ENCODE measurements at places on chromosomes 2 and 18.

- no peak for DNase-seq
Measured at GRCh38 chr18:34913837-34914661, 127.2 kb upstream of the MAPRE2 start.

DNA sequence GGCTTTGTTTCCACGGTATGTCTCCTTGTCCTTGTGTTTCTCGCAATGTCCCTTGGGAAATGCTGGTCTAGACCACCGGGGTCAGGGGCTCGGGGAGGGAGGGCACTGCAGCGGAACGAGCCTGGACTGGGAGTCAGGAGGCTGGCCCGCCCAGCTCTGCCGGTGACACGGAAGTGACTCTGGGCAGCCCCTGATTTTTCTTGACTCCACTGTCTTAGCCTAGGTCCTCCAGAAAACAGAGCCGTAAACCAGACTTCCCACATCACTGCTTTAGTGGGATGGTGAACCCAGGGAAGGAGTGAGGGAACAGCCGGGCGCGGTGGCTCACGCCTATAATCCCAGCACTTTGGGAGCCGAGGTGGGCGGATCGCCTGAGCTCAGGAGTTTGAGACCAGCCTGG is 144.2 kb downstream of the ASB1 start:
- DNase-seq: no peak

DNA sequence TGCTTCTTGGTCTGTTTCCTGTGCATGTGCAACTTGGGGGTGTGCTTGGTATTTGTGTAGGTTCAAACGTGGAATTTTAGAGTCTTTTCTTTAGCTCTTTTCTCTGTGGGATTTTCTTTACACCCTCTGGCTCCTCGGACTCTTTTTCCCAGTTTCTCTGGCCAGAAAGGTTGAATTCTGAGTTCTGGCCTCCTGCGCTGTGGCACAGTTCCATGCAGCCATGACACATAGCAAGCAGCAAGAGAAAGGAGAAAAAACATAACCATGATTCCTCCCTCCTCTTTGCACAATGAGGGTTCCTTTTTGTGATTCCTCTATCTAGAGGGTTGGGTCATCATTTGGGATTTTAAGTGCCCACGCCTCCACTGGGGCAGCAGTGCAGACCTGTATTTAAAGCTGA is 33.8 kb downstream of the TMEM182 start:
- no peak for DNase-seq

- DNase-seq: no peak
Measured at GRCh38 chr2:206435742-206436141, 7.6 kb upstream of the ADAM23 start.

- DNase-seq: no peak
Measured at GRCh38 chr18:8277270-8277669, 332.0 kb upstream of the RAB12 start.

DNA sequence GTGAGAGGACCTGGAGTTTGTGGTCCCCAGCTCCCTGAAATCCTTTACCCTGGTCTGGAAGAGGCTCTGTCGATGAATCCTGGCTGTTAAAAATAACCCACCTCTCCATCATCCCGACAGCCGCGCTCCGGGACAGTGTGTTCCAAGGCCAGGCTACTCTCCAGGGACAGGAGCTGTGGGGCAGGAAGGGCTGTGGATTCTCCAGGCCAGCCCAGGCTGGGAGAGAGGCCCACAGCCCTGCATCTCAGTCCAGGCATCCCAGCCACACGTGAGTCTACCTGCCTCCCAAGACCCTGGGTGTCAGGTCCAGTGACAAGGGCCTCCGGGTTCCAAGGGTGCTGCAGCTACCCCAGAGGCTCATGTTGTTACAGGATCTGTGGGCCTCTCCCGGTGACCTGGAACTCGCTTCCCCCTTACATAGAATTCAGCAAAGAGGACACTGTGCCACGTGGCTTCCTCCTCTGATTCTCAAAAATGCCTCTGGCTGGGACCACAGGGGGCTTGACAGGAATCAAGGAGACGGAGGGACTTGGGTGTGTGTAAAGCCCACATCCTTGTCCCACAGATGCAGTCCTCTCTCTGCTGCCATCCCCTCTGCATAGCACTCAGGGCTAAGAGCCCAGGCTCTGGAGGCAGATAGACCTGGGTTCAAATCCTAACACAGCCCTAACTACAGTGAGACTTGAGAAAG is 17.3 kb downstream of the ADRA2B start:
- DNase-seq: no peak
